Foreskin melanocyte (primary cell): ENCODE measurements at places on chromosomes 12 and 14.

DNA sequence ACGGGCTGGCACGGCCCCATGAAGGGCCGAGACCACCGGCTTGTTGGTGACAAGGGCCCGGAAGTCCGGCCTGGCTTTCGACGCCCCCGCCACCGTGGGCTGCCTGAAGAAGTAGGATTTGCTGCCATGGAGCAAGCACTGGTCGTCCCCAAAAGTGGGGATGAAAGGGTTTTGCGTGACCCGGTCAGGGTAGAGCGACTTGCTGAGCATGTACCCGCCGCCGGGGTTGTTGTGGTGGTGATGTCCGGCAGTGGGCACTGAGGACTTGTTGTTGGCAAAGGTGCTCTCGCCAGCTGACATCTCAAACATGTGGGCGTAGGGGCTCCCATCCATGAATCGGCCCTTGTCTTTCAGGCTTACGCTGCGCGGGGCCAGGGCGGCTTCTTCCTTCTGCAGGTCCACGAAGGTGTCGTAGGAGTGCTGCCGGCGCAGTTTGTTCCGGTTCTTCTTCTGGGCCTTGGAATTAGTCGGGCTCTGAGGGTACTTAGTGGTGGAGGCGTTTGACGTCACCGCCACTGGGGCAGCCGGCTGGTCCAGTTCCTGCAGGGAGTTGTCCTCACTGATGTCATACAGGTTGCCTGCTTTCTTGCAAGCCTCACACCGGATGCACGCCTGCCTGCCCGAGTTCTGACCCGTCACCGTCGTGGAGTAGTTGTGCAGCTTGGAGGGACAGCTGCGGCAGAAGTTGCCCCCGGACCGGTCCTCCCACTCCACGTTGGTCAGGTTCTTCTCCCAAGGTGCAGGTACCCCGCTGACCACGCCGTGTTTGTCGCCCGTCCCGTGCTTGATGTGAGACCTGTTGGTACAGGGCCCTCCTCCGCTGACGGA is 366.6 kb downstream of the EMP1 start:
- DNase-seq: no peak

GRCh38 chr14:33564774-33565630 is 385.9 kb downstream of the EGLN3 start:
- DNase-seq: no peak

DNA sequence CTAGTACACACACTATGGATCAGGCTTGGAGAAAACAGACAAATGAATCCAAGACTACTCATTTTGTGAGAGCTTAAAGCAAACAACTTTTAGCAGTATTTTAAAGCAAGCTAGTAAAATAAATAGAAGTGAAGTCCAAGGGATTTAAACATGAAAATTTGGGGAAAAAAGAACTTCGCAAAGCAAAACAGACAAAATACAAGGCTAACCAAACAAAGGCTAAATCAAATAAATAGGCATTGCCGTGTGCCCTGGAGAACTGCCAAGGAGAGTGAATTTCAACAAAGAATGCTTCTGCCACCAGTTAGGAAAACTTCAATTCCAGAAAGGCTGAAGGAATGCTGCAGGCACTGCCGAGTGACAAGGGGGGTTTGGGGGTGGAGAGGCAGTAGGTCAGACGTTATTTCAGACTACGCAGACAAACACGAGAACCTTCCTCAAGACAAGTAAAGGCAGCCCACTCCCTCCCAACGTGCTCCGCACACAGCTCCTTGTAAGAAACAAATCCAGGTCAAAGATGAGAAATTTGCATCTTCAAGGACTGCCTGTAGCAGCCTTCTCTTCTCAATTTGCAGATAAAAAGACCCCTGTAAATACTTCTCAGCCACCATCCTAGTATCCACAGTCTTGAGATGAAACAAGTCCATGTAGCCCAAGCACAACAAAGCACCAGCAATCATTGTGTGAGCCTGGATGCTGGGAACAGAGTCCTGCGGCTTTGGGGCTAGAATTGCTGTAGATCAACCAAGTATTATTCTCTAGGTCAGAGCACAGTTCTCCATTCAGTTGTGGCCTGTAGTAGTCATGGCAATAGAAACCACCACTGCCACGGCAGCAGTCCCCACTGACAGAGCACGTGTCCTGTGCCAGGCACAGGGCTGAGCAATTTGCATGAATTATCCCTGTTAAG is 43.3 kb downstream of the EFCAB11 start:
- peak; percentile 77 for DNase-seq

- no peak for DNase-seq
Observed at GRCh38 chr12:19844224-19844623, 404.9 kb downstream of the AEBP2 start.

GRCh38 chr12:26204612-26205289 is 9.4 kb downstream of the SSPN start:
- no peak for DNase-seq

- no peak for DNase-seq
Observed at GRCh38 chr12:31346267-31346666, 20.3 kb upstream of the SINHCAF start.

- no peak for DNase-seq
Observed at GRCh38 chr12:108131657-108132126, 2.6 kb downstream of the WSCD2 start.

- no peak for DNase-seq
Observed at GRCh38 chr14:74348241-74348734, at the start of gene VRTN. TSS of gene VRTN (plus strand) at chr14:74348471. CDS start at chr14:74356784, 8,313 bp downstream.

- no peak for DNase-seq
Observed at GRCh38 chr14:89657014-89657413, 240.0 kb upstream of the FOXN3 start.

DNA sequence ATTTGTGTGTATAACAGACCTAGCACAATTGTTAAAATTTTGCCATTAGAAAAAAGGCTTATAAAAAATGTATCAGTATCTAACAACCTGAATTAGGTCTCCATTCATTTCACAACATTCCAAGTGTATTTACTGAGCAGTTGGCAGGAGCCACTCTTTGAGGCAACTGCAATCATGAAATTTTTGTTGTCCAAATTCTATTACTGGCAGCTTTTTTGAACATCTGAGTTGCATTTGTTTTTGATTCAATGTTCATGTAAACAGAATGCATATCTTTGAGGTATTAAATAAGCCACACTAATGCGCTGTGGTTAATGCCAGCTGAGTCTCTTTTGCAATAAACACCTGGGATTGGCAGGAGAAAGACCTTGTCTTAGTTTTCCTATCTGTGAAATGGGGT is 8.7 kb downstream of the KITLG start:
- DNase-seq: no peak

- no peak for DNase-seq
Observed at GRCh38 chr12:40313928-40314327, 89.1 kb downstream of the LRRK2 start.

DNA sequence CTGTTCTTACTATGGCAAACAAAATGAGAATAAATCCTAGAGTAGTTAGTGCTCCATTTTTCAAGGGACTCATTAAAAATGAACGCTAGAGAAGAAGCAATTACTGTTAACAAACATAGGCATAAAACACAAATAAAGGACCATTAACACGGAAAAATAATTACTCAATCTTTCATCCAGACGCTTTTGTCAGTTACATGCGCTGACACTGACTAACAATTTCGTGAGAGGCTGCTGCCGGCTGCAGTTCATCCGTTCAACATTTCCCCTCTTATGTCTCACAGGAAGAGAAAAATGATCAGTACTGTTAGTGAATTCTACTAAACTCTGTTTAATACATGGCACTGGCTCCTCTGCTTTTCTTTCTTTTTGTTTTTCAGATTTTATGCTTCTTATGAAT is 472.7 kb upstream of the FLRT2 start:
- no peak for DNase-seq

DNA sequence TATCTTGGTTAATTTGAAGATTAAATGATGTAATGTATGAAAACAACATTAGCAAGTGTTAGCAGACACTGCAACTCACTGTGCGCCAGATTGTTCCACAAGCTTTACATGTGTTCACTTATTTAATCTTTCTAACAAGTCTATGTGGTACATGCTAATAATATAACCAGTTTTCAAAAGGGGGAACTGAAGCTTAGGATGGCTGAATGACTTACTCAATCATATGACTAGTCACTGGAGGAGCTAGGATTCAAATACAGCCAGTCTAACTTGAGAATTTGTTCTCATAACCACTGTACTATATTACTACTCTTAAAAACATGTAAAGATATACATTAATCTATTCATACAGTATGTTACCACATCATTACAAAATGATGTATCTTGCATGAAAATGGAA is 60.5 kb upstream of the LRIG3 start:
- DNase-seq: no peak

DNA sequence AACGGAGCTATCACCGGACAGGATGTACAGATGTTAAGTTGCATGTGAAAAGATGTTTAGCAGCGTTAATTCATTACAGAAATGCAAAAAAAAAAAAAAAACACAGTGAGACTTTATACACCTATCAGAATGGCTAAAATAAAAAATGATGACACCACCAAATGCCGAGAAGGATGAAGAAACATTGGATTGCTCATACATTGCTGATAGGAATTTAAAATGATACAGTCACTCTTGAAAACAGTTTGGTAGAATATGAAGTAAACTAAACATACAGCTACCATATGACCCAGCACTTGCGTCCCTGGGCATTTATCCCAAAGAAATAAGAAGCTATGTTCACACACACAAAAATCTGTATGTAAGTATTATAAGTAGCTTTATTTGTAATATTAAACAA is 574.1 kb downstream of the SLC16A7 start:
- no peak for DNase-seq

DNA sequence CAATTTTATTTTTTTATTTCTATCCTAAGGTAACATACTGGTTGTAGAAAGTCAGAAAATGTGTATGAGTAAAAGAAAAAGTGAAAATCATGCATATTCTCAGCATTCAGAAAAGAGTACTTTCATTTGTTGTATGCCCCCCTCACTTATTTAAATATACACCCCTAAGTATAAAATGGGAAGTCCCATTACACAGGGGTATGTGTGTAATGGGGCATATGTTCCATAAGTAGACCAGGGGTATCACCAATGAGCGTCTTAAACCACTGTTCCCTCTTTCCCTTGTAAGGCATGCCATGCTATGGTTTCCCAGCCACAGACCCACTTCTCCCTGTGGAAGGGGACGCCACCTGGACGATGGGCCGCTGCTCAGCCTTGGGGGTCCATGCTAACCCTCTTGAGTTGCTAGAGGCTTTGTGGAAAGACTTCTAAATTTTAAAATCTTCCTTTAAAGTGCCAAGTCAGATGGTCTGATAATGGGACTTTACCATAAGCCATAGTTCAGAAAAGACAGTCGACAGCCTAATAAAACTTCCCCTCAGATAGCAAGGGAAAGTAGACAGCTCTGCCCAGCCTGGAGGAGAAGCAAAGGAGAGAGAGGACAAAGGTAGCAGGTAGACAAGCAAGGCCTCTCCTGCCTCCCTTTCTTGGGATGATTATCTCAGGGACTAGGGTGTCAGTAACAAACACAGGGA is 118.2 kb downstream of the ZFP36L1 start:
- no peak for DNase-seq

DNA sequence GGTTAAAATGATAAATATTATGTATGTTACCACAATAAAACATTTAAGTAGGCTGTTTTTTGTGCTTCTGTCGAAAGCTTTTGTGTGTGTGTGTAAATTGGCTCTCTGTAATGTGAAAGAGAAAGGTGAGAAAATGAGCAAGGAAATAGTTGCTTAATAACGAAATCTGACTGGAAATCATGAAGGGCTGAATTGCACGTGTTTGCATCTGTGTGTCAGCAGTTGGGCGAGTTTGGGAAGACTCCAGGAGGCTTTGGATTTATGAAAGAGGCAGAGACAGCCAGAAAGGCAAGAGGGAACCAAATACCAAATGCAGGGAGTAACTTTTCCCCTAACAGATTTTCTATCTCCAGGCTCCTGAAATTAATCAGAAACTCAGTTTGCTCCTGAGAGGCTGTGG is 47.2 kb upstream of the PLEKHG3 start:
- DNase-seq: no peak

- DNase-seq: no peak
Observed at GRCh38 chr12:71626098-71626497, 37.5 kb downstream of the ZFC3H1 start.

DNA sequence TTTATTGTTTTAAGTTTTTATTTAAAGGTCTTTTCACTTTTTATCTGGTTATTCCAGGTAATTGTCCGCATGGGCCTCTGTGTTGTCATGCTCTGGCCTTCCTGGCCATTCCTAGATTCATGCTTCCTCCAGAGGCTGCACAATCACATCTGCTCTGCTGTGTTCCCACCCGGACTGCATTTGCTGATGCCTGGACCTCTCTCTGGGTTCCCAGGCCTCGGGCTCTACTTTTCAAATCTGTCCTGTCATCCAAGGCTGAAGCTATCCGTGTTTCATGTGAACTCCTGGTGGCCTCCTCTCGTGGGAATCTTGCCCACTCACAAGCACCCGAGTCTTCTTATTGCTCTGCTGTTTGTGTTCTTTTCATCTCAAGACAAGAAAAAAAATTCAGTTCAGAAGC is 16.1 kb upstream of the VDR start:
- no peak for DNase-seq

- DNase-seq: no peak
Observed at GRCh38 chr14:87643005-87643404, 350.0 kb downstream of the GALC start.

DNA sequence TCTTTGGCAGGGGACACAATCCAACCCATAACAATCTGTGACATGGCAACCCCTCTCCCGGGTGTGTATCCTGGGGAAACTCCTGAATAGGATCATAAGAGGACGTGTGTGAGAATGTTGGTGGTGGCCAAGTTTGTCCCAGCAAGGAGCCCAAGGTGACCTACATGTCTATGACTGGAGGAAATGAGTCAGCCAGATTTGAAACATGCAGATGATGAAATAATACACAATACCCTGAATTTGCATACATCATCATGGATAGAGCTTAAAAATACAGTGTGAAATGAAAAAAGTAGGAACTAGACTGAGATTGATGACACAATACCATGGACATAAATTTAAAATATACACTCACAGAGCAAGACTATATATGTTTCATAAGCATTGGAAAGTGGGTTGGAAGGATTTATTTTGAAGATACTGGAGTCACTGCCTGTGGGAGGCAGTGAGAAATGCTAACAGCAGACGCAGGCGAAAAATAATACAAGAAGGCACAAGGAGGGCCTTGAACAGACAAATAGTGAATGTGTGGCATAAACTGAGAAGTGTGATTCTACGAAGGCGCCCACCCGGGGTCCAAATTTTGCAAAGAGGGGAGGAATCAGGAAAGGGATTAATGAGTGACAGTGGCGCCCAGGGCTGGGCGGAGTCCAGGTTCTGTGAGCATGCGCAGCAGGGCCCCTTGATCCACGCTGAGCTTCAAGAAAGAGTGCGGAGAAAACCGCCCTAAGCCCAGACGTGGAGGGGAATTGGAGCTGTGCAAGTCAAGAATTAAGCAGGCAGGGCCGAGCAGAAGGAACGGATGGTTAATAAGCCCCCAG is 7.0 kb upstream of the MAP1LC3B2 start:
- no peak for DNase-seq
